ENCODE measurements at places on chromosomes 12 and 14.
A peak's percentile ranks its signal among the peaks of the same experiment; 100 is the strongest.

DNA sequence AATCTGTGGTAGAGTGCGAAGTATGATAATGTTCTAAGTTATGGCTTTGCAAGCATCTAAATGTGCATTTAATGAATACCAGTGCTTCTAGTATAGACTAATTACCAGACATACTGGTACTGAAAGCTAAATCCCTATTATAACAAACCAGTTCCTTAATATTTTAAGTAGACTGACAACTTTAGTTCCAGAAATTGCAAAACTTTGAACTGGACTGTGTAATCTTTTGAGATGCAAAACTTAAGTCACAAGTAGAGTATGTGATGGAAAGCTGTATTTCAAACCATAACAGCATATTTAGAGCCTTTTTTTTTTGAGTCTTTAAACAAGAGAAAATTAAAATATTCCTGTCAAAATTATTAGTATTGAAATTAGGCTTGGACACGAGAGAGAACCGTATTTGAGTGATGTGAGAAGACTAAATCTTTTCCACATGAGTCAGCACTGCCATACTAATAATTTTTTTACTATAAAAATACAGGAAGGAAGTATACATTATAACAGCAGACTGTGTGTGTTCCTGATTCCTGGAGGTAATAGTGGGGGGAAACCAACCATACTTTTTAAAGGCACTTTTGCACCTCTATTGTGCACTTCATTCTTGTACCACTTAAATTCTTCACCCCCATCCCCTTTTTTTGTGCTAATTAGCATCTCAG lies 45.5 kb downstream of the PPM1A start:
- DNase-seq, result peak; percentile 28

GRCh38 chr12:97801471-97802059 lies 339.0 kb downstream of the RMST start:
- no peak for DNase-seq

- DNase-seq, result no peak
These were observed 13.1 kb upstream of the NGB start for GRCh38 chr14:77284066-77284465.

- DNase-seq, result no peak
These were observed 321.1 kb downstream of the NOVA1 start for GRCh38 chr14:26276757-26277156.

DNA sequence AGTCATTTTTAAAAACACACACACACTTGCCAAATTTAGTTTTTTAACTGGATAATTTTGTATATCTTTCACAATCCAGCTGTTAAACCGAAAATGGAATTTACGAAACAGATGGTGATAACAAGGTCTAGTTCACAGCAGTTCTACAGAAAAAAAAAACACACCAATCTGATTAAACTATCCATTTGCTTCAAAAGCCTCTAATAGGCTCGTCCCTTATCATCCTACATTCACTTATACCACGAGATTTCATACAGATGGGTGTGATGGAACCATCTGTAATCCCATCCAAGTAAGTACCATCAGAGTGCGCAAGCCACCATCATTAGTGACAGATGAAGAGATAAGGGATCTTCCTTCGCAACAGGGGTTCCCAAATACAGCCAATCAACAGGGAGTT lies 20.1 kb downstream of the GCH1 start:
- DNase-seq, result no peak

GRCh38 chr12:30874455-30875321 lies 51.9 kb upstream of the TSPAN11 start:
- no peak for DNase-seq

GRCh38 chr12:32671930-32672780 lies 6.9 kb upstream of the DNM1L start:
- peak; percentile 80 for DNase-seq

DNA sequence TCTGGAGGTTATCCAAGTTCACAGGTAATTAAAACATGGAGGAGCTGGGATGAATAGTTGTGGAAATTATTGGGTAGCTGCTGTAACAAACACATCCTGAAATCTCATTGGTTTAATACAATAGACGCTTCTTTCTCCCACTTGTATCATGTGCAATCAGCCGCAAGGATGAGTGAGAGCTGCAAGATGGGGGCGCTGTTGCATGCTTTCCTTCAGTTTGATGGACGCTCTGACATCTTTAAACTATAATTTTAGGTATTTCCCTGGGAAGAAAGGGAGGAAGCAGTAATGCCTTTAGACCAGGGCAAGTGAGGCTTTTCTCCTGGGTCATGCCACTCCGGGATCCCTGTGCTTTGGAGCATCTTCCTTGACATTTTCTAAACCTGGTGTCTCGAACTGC lies 178.7 kb downstream of the PAWR start:
- DNase-seq, result peak; percentile 8

GRCh38 chr12:88303335-88303734 lies 161.2 kb downstream of the TMTC3 start:
- DNase-seq, result no peak

DNA sequence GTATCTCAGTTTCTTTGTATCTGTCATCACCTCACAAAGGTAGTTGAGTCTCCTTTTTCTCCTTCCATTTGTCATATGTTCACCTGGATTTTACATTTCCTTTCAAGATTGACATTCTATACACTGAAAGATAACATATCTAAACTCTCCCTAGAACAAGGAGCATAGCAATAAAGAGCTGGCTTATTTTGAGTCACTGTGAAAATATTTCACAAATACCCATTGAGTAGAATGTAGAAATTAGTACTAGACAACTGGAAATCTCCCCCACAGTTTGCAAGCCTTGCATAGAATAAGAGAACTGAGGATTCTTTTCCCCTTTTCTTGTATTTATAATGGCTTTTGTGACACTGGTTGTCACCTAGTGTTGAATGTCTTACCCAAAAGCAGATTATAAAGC lies 111.2 kb downstream of the KICS2 start:
- DNase-seq, result peak; percentile 31

GRCh38 chr12:28460420-28461130 lies 270.3 kb downstream of the CCDC91 start:
- no peak for DNase-seq

DNA sequence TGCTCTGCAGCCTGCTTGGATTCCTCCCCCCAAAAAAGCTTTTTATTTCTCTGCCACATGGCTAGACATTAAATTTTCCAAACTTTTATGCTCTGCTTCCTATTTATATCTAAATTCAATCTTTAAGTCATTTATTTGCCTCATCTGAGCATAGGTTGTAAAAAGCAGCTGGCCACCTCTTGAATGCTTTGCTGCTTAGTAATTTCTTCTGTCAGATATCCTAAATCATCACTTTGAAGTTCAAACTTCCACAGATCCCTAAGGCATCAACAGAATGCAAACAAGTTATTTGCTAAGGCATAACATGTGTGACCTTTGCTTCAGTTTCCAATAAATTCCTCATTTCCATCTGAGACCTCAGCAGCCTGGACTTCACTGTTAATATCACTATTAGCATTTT lies 209.6 kb downstream of the FSCB start:
- DNase-seq, result no peak

- no peak for DNase-seq
These were observed 47.0 kb downstream of the VCPKMT start for GRCh38 chr14:50069325-50069724.

GRCh38 chr14:39841088-39841487 lies 408.9 kb upstream of the FBXO33 start:
- DNase-seq, result peak; percentile 29

GRCh38 chr12:19915392-19916195 lies 452.7 kb upstream of the PDE3A start:
- peak; percentile 59 for DNase-seq

DNA sequence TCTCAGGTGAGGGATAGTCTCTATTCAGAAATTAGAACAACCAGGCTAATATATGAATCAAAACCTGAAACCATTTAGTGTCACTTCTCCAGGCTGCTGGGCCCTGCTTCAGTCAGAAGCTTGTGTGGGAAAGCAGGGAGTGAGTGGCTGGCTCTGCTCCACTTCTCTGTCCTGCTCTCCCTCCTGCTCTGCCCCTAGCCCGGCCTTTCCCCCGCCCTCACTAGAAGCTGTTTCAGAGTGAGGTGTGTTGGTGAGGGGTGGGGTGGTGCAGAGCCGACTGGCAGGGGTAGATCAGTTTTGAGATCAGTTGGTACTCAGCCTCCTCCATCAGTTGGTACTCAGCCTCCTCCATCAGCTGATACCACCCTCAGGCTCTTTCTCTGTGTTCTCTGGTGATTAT lies 7.0 kb upstream of the PPP1R1A start:
- DNase-seq, result no peak

GRCh38 chr12:55996201-55996714 lies 818 bp upstream of the SUOX start:
- peak; percentile 56 for DNase-seq

- DNase-seq, result peak; percentile 31
These were observed 68.6 kb upstream of the USP15 start for GRCh38 chr12:62191491-62192179.

DNA sequence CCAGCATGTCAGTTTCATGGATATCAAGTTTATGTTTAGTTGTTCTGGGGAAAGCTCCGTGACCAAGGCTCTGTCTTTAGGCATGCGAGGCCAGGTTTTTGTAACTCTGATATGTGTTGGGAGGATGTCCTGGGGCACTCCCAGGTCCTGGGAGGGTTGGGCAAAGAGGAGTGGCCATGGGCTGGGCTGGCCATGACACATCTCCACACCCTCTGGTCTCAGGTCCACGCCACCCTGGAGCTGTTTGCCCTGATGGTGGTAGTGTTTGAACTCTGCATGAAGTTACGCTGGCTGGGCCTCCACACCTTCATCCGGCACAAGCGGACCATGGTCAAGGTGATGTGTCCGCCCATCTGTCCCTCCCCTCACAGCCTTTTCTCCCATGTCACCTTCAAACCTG lies 46.4 kb downstream of the TPCN1 start:
- DNase-seq, result no peak

- DNase-seq, result peak; percentile 93
These were observed 29.7 kb upstream of the NR2C1 start for GRCh38 chr12:95102916-95103671.

GRCh38 chr14:67650694-67651093 lies 23.7 kb downstream of the VTI1B start:
- peak; percentile 88 for DNase-seq

GRCh38 chr12:30692470-30692869 lies 3.2 kb downstream of the IPO8 start:
- peak; percentile 52 for DNase-seq

- DNase-seq, result no peak
These were observed 26.9 kb downstream of the GCN1 start for GRCh38 chr12:120167529-120168095.

GRCh38 chr12:122871851-122872780 lies 23.8 kb downstream of the VPS37B start:
- DNase-seq, result peak; percentile 69

GRCh38 chr12:28961948-28962384 lies 187.1 kb upstream of the FAR2 start:
- DNase-seq, result peak; percentile 22

GRCh38 chr12:19641235-19642080 lies 202.2 kb downstream of the AEBP2 start:
- DNase-seq, result peak; percentile 3

- no peak for DNase-seq
These were observed 28.0 kb downstream of the VPS37B start for GRCh38 chr12:122867691-122868461.

DNA sequence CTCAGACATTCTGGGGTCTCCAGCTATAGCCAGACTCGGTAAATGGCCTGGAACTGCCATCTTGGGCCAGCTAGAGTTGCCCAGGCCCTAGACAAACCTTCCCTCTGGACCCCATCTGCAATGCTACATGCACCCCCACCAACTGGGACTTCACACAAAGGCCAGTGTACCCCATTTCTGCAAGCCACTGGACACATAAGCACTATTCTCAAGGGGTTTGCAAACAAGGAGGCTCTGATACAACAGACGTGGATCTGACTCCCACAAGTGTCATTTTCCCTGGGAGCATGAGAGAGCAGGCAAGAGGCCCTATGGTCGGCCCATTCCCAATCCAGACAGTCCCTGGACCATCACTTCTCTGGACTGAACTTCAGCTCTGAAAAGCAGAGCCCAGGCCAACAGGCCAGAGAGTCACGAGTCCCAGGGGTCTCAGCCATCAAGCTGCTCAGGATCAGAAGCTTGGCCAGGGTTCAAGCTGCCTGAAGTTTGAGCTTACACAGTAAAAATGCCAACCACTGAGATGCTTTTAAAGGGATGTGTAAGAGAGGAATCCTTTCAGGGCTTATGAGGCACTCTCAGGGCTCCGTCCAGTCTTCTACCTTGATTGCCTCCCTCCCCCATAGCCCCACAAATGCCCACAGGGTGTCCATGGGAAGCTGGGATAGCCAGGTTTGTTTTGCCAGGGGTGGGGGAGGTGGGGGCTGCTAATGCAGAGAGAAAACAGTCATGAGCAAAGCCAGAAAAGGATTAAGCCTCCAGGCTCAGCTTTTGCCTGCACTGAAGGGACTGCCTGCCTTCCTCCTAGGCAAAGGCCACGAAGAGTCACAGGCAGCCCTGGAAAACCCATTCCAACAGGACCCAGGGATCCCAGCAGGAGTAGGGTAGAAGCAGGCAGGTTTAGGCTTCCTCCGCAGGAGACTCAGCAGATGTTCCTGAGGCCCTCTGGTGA lies 31.7 kb upstream of the PNMA1 start:
- DNase-seq, result no peak

DNA sequence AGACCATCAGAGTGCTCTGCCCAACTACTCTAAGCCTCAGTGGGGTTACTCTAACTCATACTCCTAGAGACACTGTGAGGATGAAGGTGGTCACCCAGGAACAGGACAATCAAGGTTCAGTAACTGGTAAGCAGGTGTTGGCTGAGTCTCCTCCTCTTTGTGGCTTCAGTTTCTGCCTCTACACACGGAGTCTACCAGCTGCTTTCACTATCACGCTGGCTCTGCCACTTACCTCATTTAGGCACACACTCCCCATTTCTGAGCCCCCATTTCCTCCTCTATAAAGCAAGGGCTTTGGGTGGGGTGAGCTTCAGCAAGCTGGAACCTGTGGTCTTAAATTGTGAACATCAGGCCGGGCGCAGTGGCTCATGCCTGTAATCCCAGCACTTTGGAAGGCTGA lies 7.3 kb upstream of the TCHP start:
- no peak for DNase-seq

GRCh38 chr14:105616802-105617192 lies 90.4 kb downstream of the TMEM121 start:
- DNase-seq, result no peak

DNA sequence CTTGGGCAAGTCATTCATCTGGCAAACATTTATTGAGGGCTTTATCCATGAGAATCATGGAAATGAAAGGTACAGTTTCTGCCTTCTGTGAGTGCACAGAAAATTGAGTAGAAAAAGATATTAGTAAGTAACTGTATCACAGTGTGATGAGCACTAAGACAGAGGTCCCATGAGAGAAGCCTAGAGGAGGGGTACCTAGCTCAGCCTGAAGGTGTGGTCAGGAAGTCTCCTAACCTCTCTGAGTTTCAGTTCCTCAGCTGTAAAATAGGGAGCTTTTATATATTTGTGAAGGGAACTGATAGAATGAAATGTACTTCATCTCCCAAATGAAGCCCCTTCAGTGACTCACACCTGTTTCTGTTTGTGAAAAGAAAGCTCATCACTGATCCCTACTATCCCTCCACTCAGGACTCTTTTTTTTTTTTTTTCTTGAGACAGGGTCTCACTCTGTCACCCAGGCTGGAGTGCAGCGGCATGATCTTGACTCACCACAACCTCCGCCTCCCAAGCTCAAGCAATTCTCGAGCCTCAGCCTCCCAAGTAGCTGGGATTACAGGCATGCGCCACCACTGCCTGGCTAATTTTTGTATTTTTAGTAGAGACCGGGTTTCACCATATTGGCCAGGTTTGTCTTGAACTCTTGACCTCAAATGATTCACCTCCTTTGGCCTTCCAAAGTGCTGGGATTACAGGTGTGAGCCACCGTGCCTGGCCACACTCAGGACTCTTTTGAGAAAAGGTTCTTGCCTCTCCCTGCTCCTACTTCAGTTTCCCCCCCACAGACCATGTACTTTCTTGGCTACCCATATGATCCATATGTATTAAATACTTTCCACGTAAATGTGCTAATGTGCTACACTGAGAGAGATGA lies 93.7 kb upstream of the FUT8 start:
- no peak for DNase-seq

Data from iris pigment epithelial cell (primary cell).